ENCODE measurements at places on chromosomes 6 and 20.

DNA sequence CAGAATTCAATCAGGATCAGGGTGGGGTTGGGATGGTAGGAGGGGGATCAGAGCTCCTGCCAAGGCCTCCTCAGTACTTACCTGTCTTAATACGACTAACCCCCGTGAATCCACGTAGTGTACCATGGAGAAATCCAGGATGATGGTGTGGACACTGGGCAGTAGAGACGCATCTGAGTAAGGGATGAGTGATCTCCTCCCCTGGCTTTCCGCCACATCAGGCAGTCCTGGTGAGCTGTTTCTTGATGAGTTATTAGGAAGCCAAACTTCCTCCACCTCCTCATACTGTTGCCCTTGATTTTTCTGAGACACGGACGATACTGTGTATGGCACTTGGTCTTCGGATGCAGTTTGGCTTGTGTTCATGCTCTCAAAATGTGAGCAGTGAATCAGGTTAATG is 34.2 kb upstream of the SRPK1 start:
- no peak for DNase-seq

DNA sequence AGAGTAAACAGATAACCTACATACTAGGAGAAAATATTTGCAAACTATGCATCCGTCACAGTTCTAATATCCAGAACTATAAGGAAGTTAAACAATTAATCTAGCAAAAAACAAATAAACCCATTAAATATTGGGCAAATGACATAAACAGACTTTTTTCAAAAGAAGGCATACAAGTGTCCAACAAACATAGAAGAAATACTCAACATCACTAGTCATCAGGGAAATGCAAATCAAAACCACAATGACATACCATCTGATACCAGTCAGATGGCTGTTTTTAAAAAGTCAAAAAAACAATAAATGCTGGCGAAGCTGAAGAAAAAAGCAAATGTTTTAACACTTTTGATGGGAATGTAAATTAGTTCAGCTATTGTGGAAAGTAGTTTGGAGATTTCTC is 1117.7 kb upstream of the MAP3K7 start:
- DNase-seq: no peak

- peak; percentile 80 for DNase-seq
These were observed 27.8 kb downstream of the FYN start for GRCh38 chr6:111845441-111845871.

DNA sequence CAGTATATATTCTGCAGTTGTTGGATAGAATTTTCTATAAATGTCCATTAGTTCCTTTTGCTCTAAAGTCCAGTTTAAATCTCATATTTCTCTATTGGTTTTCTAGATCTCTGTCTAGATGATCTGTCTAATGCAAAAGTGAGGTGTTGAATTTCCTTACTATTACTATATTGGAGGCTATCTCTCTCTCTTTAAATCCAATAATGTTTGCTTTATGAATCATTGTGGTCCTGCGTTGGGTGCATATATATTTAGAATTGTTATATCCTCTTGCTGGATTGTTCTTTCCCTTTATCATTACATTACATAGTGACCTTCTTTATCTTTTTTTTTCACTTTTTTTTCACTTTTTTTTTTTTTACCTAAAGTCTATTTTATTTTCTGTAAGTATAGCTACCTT is 208.5 kb upstream of the ASCC3 start:
- DNase-seq: no peak

- no peak for DNase-seq
These were observed 362.1 kb downstream of the SAMD5 start for GRCh38 chr6:147870506-147871110.

DNA sequence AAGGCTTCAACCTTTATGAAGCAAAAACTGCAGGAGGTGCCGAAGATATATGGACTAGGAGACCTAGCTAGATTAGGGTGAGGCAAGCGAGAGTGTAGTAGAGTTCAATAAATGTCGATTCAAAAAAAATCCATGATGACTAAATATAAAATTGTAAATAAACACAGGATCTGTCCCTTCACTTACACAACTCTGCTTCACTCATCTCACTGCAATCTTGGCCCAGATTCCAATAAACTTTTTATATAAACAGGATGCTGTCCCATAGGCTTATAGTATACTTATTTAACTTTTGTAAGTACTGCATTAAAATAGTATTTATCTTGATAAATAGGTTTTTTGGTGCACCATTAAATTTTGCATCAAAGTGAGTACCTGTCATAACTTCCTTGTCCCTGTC is 648.4 kb upstream of the NRSN1 start:
- no peak for DNase-seq

DNA sequence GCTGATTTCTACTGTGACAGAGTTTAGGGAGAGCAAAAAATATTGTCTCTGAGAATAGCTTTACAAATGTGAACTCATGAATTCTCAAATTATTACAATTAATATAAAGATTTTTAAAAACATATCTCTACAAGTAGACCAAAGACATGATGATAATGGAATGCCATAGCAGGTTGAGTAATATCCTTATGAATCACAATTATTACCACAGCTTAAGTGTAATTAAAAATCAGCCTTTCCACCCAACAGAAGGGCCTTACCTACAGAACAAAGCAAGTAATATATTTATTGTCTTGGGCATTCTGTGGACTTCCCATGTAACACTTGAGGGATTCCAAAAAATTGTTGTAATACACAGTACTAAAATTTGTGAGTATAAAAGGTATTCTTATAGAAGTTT is 1099.6 kb upstream of the GJE1 start:
- DNase-seq: no peak

DNA sequence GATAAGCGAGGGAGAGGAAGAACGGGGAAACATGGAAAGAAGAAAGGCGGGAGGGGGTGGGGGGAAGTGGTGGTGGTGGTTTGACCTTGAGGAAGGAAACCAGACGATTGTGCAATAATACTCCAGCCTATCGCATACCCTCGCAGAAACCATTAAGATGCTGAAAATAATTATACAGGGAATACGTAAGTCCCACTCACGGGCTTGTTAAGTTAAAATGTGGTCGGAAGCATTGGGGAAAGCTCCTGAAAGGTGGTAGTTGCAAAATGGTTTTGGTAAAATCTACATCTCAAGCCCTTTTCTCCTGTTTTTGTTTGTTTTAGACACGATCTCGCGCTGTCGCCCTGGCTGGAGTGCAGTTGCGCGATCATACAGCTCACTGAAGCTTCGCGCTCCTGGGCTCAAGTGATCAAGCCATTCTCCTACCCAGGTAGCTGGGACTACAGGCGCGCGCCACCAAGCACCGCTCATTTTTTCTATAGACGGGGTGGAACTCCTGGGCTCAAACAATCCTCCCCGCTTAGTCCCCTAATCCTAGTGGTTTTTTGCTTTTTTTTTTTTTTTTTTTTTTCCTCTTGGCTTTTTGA is 128.9 kb upstream of the ZNF184 start:
- DNase-seq: no peak

DNA sequence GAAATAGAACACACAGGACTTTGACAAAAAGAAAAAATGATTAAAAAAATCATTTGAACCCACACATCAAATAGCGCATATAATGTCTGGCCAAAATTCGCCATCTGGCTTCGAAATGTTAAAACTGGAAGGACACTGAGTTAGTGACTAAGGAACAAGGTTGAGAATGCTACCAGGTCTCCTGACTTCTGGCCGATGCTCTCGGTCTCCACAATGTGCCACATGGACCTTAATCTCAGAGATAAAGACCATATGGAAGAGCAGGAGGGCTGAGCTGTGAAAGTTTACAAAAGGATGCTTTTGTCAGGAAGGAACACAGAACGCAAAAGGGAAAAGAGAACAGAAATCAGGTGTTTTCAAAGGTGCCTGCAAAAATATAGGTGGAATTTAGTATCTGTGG is 54.7 kb downstream of the FAXC start:
- DNase-seq: no peak

- no peak for DNase-seq
These were observed 12.2 kb upstream of the TAAR9 start for GRCh38 chr6:132525866-132526265.

DNA sequence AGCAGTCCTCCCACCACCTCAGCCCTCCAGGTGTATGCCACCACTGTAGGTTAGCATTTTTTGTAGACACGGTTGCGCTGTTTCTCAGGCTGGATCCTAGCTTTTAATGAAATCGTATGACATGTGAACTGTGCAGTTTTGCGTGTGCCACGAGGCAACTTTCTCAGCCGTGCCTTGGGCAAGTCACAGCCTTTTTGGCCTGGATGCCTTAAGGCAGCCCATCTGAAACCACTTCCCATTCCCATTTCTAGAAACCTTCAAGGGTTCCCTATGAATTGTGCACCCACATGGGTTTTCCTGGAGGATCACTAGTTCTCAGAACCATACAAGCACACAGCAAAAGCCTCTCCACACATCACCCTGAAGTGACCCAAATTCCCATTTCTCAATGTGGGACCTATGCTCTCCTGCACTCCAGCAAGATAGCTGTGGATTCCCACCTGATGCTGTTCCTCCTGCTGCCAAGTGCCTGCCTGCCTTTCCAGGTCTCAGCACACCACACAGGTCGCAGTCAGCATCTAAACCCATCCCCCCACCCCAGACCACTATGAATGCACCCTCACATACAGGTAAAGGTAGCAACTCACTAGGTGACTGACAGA is 28.9 kb downstream of the SNX5 start:
- no peak for DNase-seq

DNA sequence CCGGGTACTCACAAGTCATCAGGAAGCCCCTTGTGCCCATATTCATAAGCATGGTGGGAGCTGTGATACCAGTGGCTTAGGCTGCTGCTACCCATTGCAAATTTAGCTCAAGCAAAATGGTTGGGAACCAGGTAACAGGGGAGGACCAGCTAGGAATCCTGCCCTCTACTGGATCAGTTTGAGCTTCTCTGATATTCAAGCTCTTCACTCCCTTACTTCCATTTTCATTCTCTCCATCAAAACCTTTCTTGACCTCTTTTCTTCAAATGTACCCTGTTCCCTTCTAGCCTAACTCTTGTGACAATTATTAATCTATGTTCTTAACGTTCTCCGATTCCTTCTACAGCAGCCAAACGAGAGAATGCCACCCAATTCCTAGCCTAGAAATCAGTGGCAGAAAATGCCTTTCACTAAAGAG is 9.7 kb downstream of the NOL7 start:
- DNase-seq: peak; percentile 40

DNA sequence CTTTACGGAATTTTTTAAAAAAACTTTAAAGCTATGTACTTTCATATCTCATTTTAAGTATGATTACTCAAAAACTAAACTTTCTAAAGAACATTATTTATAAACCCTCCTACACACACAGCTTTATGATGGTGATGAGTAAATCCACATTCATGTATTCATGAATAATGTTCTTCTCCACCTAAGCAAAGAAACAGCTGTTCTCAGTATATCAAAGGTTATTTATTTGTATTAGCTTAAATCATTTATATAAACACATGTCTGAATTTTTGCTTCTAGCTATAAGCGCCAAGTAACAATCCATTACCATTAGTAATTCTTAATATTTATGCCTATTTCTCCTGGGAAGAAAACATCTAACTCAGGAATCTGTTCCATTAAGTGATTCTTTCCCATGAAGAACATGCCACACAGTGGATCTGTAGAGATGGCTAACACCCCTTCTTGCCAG is 63.3 kb downstream of the SMLR1 start:
- DNase-seq: peak; percentile 80

DNA sequence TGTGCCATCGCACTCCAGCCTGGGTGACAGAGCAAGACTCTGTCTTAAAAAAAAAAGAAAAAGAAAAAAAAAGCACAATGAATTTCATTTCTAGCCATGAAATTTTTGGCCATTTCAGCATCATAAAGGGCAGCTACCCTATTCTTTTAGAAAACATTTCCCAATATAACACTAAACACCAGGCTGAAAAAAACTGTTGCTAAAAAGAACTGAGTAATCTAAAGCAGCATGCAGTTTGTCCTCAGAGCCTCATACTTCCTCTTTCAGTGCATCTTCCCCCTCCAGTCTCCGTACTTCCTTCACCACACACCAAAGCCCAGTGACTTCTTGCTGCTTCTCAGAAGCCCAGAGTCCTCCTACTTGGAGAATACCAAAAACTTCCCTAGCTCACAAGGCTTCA is 5.6 kb upstream of the IFNGR1 start:
- peak; percentile 98 for DNase-seq

DNA sequence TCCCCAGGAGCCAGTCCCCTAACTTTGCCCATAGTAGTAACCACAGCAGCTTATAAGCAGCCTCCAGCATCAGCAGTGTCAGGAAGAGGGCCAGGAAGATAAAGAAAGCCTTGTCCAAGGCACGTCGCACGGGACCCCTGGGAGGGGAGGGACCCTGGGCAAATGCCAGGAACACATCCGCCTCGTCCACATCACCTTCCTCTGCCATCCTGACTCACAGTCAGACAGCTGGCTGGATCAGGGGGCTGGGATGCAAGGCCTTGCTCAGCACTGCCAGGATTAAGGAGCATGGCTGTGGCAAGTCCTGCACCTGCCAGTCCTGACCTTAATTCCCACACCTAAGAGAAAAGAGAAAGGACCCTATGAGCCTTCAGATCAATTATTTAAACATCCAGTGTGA is 11.5 kb upstream of the ZBTB22 start:
- DNase-seq: no peak

GRCh38 chr6:3775386-3775785 is 23.9 kb upstream of the PXDC1 start:
- DNase-seq: no peak

DNA sequence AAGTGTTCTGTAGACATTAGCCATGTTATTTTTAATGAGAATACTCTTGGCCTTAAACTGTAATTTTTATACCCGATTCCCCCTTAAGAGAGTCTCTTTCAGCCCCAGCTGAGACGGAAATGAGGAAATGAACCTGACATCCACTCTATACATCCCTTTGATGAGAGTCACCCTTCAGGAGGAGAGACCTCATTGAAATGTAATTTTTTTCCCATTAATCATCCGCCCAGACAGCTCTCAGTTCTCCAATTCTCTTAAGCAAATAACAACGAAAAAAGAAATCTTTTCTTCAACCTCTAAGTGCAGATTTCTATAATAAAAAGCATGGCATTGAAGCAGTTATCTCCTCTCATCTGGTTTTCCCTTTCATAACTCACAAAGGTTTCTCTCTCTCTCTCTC is 243.8 kb upstream of the PMEPA1 start:
- no peak for DNase-seq

DNA sequence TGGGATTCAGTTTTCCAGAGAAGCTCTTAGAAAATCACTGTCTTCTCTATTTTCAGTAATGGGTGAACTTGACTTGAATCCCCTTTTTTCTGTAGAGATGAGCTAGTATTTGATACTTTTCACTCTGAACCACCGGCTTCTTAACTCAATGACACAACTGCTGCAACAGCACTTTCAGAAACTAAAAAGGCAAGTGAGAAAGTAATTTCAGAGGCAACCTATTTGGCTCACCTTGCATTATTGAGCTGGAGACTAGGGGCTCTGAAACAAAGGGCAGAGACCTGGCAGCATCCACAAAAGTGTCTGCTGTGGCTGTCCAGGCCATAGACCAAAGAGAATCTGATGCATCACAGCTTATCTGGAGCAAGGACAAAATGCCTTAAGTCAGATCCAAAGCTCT is 289.8 kb upstream of the IRAK1BP1 start:
- no peak for DNase-seq

- DNase-seq: no peak
These were observed 135.9 kb upstream of the SOX4 start for GRCh38 chr6:21457647-21458046.

- DNase-seq: no peak
These were observed 593.0 kb downstream of the GRIK2 start for GRCh38 chr6:101986476-101986875.

GRCh38 chr6:13452346-13453117 is 34.9 kb downstream of the GFOD1 start:
- no peak for DNase-seq

- DNase-seq: no peak
These were observed 143.8 kb downstream of the F13A1 start for GRCh38 chr6:6176586-6177228.
